Activated effector memory CD4-positive, alpha-beta T cell treated with anti-CD3 and anti-CD28 coated beads, Interleukin-2, amount 50 U/mL, for 16 hours (primary cell): ENCODE measurements at places on chromosomes 12 and 14.
A peak's percentile ranks its signal among the peaks of the same experiment; 100 is the strongest.

GRCh38 chr14:72948481-72949138 lies 22.3 kb downstream of the DCAF4 start:
- peak; percentile 87 for DNase-seq

DNA sequence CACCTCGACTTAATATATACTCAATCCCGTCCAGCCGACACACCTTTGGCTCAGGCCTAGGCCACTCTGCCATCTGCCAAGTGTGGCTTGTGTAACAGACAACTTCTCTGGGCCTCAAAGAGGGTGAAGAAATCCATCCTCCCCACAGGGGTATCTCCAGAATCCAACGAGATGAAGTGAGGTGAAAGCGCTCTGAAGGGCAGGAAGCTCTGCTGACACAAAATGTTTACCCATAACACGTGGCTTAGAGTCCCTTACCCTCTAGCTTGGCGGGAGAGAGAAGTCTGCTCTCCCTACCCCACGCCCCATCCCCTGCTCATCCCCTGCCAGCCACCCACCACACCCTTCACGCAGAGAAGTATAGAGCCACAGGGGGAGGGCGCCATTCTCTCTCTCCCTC lies 13.0 kb downstream of the ZBTB39 start:
- no peak for DNase-seq

- no peak for DNase-seq
Measured at GRCh38 chr12:96375841-96376604, 24.2 kb downstream of the CDK17 start.

DNA sequence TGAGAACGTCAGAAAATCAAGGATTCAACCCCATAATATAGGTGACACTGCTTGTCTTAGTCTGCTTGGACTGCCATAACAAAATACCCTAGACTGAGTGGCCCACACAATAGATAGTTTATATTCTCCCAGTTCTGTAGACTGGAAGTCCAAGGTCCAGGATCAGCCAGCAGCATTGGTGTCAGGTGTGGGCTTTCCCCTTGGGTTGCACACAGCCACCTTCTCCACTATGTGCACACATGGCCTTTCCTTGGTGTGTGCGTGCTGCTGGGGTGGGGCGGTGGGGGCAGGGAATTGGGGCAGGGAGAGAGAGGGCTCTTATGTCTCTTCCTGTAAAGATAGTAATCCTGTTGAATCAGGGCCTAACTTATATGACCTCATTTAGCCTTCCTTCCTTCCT lies 106.4 kb downstream of the SLC25A47 start:
- DNase-seq, result peak; percentile 22

GRCh38 chr12:113370923-113371682 lies 12.7 kb downstream of the PLBD2 start:
- DNase-seq, result no peak

GRCh38 chr12:26937443-26937862 lies 328 bp downstream of the INTS13 start:
- DNase-seq, result no peak

GRCh38 chr12:121190523-121191031 lies 19.4 kb upstream of the P2RX4 start:
- DNase-seq, result no peak

- no peak for DNase-seq
Measured at GRCh38 chr12:123690191-123690840, 19.4 kb downstream of the TCTN2 start.

- peak; percentile 73 for DNase-seq
Measured at GRCh38 chr14:24231263-24232120, 675 bp downstream of the NEDD8 start.

DNA sequence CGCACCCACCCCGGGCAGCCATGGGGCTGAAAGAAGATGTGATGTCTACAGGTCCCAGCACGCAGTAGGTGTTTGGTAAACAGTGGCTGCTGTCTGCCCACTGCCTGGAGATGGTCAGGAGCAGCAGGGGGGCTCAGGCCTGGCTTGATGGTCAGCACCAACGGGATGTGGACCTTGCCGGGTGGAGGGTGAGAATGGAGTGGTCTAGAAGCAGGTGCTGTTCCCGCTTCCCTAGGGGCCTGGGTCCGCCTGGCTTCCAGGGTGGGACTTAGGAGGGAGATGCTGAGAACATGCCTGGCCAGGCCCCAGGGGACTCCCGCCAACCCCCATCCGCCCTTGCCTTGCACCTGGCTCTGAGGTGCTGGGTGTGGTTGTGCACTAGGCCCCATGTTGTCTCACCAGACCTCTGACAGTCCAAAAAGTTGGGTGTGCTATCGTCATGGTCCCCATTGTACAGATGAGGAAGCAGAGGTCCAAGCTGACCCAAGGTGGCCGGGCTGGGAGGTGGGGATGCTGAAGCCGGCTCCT lies 12.9 kb downstream of the FAM222A start:
- DNase-seq, result no peak

DNA sequence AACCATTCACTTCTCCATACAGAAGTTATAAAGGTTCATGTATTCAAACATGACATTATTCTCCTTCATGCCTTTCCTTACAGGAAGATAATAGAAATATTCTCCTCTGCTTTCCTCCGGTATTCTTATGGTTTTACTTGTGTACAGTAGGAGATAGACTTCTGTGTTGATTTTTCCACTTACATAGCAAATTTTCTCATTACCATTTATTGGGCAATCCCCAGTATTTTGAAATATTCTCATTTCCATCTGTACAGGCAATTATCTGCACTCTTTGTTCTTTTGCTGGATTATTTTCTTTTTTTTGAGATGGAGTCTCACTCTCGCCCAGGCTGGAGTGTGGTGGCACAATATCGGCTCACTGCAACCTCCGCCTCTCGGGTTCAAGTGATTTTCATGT lies 11.0 kb downstream of the PXMP2 start:
- DNase-seq, result no peak

DNA sequence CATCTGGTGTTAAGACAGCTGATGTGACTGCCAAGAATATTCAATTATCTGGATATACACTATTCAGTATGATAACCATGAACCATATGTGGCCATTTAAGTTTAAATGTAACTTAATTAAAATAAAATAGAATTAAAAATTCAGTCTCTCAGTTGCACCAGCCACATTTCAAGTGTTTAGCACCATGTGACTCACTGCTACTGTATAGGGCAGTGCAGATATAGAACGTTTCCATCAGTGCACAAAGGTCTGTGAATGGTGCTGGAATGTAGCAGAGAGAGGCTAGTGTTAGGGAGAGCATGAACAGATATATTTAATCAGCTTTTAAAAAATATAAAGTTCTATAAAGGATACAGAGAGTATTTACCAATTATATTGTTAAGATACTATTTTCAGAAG lies 28.7 kb downstream of the ARID4A start:
- no peak for DNase-seq

DNA sequence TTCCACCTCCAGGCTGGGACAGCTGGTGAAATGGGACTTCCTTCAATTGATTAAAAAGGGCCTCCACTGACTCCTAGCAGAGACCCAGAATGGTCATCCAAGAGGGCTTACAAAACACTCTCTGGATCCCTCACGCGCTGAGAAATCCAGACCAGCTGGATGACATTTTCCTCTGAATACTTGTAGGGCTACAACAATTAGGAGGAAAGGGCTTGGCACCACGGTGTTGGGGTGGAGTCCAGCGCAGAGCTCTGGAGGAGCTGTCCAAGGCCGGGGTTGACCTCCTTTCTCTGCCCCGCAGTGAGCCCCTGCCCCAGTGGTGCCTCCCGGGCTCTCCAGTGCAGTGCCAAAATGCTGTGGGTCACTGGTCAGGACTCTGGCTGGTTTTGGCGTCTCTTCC lies 189.0 kb upstream of the CCND2 start:
- DNase-seq, result no peak

- DNase-seq, result peak; percentile 34
Measured at GRCh38 chr12:131693149-131693548, 17.7 kb upstream of the SFSWAP start.

- DNase-seq, result no peak
Measured at GRCh38 chr14:37620856-37621255, 25.4 kb downstream of the TTC6 start.

- peak; percentile 91 for DNase-seq
Measured at GRCh38 chr12:47808050-47808449, 11.7 kb downstream of the HDAC7 start.

GRCh38 chr12:1740161-1740948 lies 49.5 kb downstream of the ADIPOR2 start:
- no peak for DNase-seq

GRCh38 chr14:75341620-75342019 lies 63.0 kb downstream of the FOS start:
- DNase-seq, result no peak

- DNase-seq, result no peak
Measured at GRCh38 chr14:37036669-37037341, 135.6 kb downstream of the SLC25A21 start.

GRCh38 chr12:94172031-94172430 lies 23.7 kb downstream of the PLXNC1 start:
- DNase-seq, result peak; percentile 67

DNA sequence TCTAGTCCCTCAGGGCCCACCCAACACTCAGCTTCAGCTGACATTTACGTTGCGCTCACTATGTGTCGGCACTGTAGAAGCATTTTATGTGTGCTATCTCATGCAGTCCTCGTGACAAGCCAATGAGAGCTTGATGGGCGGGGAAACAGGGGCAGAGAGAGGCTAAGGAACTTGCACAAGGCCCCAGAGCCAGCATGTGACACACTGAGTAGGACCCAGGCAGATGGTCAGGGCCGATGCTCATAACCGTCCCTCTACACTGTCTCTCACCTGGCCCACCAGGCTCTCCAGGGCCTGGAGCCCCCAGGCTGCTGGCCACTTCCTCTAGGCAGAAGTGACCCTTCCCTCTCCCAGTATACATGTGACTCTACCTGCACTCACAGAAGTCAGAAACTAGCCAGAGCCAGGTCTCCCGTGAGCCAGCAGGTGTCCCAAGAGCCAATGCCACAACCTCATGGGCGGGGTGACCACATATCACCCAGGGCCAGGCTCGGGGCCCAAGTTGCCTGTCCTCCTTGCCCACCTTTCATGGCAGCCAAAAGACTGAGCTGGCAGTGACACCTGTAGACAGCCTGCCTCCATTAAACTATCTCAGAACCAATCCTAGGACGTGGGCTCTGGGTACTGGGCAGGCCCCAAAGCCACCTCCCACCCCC lies 38.3 kb downstream of the TTC7B start:
- DNase-seq, result no peak

DNA sequence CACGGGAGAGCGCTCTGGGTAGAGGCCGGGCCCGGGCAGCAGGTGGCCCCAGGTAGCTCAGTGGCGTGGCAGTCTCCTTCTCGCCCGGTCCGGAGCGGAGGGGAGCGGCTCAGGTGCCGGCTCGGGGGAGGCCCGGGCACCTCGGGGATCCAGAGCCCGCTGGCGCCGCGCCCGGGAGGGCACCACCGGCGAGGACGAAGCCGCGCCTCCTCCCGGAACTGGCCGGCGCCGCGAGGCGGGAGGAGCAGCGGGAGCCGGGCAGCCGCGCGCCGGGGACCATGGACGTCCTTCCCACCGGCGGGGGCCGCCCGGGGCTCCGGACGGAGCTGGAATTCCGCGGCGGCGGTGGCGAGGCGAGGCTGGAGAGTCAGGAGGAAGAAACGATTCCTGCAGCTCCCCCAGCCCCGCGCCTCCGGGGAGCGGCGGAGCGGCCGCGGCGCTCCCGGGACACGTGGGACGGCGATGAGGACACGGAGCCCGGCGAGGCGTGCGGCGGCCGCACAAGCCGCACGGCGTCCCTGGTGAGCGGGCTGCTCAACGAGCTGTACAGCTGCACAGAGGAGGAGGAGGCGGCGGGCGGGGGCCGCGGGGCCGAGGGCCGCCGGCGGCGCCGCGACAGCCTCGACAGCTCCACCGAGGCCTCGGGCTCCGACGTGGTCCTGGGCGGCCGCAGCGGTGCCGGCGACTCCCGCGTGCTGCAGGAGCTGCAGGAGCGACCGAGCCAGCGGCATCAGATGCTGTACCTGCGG lies 21.5 kb upstream of the GNS start:
- DNase-seq, result peak; percentile 65

DNA sequence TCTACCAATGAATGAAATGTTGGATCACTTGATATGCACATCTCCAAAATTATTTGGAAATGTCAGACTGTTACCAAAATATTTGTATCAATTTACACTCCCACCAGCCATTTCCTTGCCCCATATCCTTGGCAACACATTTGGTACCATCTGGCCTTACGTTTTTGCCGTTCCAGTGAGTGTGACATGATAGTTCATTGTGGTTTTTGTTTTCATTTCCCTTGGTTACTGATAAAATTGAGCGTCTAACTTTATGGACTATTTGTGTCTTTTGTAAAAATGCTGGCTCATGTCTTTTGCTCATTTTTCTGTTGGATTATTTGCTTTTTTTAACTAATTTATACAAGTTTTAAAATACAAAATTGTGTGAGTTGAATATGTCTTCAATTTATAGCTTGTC lies 11.0 kb downstream of the KLHDC1 start:
- no peak for DNase-seq

DNA sequence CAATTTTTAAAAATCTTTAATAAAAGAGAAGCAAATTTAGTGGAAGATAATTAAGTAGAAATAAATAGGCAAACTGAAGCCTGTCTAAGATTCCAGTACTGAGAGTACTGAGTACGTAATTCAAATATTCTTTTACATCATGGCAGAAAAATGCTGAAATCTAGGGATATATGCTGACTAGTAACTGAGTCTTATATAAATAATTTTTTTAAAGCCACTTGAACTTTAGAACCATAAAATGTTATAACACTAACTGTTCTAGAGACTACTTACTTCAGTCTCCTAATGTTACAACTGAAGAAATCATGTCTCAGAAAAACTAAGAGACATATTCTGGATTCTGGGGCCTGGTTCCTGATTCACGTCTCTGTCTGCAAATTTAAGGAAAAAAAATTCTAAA lies 230.6 kb upstream of the PLEKHG7 start:
- no peak for DNase-seq
